Umbilical cord (tissue), 2 donors: ENCODE measurements at places on chromosomes 3 and 15.

DNA sequence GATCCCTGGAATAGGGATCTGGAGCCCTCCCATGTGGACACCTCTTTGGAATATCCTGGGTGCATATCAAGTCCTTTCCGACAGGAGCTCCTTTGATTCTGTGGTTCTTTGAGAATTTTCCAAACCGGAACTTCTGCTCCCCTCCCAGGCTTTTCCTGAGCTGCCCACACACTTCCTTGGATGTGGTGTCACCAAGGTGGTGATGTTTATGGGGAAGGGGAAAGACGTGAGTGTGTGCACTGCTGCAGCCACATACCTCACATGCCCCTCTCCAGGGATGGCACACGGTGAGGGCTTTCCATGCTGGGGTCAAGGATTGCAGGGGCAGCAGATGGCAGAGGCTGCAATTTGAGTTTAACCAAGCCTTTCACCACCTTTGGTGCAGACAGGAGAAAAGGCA lies 27.9 kb upstream of the PSTPIP1 start:
- no peak for DNase-seq

DNA sequence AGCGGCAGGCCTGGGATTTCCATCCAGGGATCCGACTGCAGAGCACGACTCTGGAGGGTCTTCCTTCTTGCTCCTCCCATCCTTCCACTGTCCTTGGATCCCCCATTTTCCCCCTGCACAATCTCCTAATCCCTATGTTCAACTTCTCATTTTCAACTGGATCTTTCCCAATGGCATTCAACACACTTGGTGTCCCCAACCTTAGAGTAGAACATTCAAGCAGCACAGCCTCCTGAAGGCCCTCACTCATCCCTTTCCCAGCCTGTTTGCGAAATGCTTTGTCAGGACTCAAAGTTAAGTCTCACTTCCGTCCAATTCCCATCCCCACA lies 32.3 kb downstream of the RPN1 start:
- DNase-seq = no peak

GRCh38 chr3:71051893-71052687 lies 531.4 kb downstream of the FOXP1 start:
- DNase-seq = peak; percentile 85

DNA sequence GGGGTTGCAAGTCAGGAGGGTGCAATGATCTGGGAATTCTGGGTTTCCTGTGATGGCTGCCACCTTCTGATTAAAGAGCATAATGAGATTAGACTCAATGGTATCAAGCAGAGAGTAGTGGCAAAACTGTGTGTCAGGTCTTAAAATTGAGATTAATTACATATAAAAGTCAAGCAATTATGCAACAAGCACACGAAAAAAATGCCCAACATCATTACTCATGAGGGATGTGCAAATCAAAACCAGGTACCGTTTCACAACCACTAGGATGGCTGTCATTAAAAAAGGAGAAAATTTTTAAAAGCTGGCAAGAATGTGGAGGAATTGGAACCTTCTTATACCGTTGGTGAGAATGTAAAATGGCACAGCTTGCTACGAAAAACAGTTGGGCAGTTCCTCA lies 205.0 kb downstream of the OSBPL10 start:
- no peak for DNase-seq

DNA sequence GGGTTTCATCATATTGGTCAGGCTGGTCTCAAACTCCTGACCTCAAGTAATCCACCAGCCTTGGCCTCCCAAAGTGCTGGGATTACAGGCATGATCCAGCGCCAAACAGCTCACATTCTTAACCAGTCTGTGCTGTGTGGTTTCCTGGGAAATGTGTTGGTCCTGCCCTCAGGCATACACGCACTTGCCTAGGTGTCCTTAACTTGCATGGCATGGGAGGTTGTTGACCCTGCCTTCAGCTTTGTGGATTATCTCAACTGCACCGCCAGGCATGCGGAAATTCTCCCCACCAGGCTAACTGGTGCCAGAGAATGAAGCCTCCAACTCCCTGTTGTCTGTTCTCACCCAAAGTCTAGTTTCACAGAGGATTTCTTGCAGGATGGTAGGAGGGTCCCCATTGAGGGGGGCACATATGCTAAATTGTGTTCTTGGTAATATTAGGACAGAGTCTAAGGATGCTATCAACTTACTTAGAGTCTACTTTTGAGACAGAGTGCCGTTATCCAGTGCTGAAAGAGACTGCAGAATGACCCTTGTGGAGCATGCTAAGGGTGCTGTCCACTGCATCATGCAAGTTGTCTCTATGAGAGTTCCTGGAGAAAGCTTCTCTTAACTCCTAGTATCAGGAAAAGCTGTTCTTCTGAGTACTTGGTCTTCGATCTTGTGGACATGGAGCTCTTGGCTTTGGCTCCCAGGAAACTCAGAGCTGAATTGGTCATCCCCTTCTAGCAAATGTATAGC lies 61.6 kb upstream of the EIF1B start:
- no peak for DNase-seq

- no peak for DNase-seq
These were observed 46.5 kb downstream of the GUCA1C start for GRCh38 chr3:108907194-108907593.

GRCh38 chr15:90681480-90681879 lies 35.7 kb upstream of the BLM start:
- DNase-seq = no peak

GRCh38 chr3:169085827-169086226 lies 577.7 kb downstream of the MECOM start:
- peak; percentile 44 for DNase-seq

DNA sequence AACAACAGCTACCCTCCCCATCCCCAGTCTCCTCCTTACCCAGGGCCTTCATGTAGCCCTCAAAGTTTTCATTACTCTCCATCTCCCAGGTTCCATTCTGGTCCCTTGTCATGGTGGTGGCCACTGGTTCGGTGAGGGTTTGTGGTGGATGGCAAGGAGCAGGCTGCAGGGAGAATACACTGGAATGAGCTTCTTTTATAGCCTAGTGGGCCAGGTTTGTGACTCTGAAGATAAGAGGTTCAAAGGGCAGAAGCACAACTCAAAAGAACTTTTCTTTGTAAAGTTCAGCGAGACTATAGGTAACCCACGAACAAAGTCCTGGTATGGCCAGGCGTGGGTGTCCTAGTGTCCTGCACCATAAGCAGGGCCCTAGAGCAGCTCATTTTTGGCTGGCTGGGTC lies at the start of gene RBP2:
RBP2 (minus strand) TSS at position 169 of the 400 bp plus-strand sequence; CDS start at position 112, 57 bp downstream.
- DNase-seq = no peak

DNA sequence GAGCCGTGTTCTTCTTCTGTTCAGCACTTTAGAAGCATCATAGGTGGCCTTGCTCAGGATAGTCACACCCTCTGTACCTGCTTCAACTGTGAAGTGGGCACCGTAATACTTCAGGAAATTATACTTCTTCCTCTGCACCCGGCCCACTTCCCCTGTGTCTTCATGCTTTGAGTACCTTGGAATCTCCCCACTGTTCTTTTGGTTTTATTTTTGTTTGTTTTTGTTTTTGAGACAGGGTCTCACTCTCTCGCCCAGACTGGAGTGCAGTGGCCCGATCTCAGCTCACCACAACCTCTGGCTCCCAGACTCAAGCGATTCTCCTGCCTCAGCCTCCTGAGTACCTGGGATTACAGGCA lies 1.7 kb downstream of the P2RY14 start:
- DNase-seq = no peak

- no peak for DNase-seq
These were observed 155.1 kb upstream of the CNTN4 start for GRCh38 chr3:1943395-1944118.

GRCh38 chr15:93803421-93804152 lies 427.8 kb upstream of the MCTP2 start:
- DNase-seq = no peak

DNA sequence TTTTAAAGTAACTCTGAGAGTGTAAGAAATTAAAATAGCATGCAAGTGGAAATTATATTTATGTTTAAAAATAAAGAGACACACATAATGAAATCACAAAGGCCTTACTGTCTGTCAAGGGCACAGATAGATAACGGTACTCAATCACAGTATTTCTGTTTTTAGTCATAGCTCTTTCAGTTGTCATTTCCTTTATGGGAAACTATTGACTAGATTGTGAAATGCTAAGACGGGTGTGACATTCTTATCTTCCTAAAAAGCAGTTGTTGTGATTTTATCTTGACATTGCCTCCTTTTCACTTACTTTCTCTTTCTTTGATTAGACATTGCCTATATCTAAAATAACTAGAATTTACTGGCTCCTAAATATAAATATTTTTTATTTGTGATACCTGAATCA lies 100.1 kb upstream of the PLSCR5 start:
- DNase-seq = no peak

DNA sequence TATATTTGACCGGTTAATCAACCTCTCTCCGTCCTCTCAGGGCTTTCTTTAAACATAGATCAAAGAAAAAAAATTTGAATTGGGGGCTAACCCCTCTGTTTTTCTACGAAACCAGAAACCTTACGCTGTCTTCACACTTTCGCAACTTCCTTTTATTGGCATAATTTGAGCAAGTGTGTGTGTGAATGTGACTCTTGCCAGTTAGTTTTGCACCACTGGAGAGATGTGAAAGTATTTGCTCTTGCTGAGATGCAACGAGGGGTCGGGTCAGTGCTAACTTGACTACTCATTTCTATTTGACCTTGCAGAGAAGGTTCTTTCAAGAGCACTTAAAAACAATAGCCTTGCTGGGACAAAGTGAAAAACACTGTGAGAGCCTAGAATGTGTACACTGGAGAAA lies 81.2 kb downstream of the FAM43A start:
- DNase-seq = no peak

GRCh38 chr15:62942428-62942827 lies 100.1 kb upstream of the TPM1 start:
- DNase-seq = no peak

DNA sequence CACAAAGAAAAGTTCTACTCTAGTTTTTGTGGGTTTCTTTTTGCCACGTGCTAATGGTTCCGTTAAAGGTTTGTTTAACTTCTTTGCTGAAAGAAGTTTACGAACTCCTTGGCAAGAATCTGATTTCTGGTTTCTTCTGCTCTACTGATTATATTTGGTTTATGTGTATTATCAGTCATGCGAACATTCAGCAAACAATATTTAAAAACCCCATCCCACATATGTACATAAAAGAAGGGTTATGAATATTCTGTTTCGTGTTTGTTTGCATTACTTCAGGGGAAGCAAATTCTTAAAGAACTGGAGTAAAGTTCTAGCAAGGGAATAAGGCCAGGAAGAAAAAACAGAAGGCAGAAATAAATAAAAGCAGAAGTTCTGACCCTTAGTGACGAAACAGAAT lies 9.8 kb downstream of the LARS2 start:
- DNase-seq = no peak

GRCh38 chr3:4517643-4518311 lies 24.6 kb downstream of the ITPR1 start:
- no peak for DNase-seq

- DNase-seq = no peak
These were observed 73.7 kb downstream of the CCNL1 start for GRCh38 chr3:157086060-157086750.

- DNase-seq = no peak
These were observed 281.1 kb upstream of the PROK2 start for GRCh38 chr3:72065872-72066641.

GRCh38 chr3:52800079-52800478 lies 5.5 kb downstream of the ITIH3 start:
- no peak for DNase-seq

- no peak for DNase-seq
These were observed 67.3 kb upstream of the ST3GAL6 start for GRCh38 chr3:98695796-98696195.

GRCh38 chr3:38284756-38285150 lies 2.7 kb downstream of the SLC22A14 start:
- DNase-seq = no peak

GRCh38 chr3:129574206-129574605 lies 31.2 kb downstream of the H1-8 start:
- no peak for DNase-seq

DNA sequence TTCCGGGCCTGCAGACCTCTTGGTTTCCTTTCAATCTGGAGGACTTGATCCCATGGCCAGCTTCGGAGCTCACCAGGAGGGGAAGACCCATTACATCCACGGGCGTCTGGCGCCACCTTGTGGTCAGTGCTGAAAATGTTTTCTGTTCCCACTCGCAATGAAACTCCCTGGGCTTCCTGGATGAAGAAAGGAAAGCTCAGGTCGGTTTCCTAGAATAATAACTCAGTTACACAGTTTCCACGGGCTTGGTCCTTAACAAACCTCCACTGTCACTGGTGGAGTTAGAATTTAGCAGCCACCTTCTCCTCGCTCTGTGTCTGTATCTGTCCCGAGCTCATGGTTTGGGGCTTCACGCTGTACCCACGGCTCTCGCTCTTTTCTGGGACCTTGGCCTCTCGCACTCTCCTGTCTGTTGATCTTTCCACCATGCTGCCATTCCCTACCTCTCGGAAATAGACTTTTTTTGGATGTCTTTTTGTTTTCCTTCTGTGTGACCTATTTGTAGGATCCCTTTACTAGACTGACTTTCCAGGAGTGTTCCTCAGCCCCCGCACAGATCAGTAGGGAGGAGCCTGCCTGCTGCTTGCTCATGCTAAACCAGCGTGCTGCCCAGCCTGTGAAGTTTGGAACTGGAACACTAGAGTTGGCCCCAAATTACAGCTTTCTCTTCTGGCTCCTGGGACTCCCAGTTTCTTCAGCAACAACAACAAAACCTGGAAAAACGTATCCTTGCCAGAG lies 56.3 kb downstream of the IL20RB start:
- peak; percentile 93 for DNase-seq

- no peak for DNase-seq
These were observed 125.6 kb downstream of the VPS8 start for GRCh38 chr3:184937611-184938010.

DNA sequence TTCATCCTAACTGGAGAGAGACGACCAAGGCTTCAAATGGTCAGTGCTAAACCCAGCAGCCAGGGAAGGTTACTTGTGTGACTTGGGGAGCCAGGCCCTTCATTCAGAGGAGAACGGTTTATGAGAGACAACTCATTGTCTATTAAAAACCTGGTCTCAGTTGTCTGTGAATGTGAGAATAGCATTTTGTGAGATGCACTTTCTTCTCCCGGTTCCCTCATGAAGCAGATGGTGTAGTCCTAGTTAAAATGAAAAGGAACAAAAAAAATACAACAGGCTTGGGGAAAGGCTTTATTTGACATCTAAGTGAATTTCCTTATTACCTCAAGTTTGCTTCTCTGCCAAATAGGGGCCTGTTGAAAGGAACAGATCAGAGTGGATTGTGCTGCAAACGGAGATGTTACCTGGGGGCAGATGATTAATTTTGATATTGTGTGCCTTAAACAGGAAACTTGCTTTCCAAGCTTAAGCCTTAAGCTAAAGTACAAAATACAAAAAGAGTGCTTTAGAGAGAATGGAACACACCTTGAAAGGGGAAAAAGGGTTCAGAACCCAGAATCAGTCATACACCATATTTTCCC lies 202.7 kb upstream of the BHLHE40 start:
- DNase-seq = peak; percentile 43

- DNase-seq = no peak
These were observed at the start of gene NUP210 for GRCh38 chr3:13420045-13420830. Gene NUP210, minus strand, starts transcription at chr3:13420322. Its CDS starts 96 bp downstream, at chr3:13420226.

GRCh38 chr15:64464276-64465005 lies 4.1 kb downstream of the ZNF609 start:
- peak; percentile 29 for DNase-seq

- DNase-seq = peak; percentile 76
These were observed 7.7 kb downstream of the FILIP1L start for GRCh38 chr3:100106531-100107141.
